ENCODE measurements at places on chromosomes 12 and 14. TPM values are rescaled to one million over a fixed set of nuclear protein-coding genes. Genes with fewer than 3 reads are reported as not detected.

The KCNK10 gene
- total RNA-seq: under 0.01 TPM

The EMP1 gene
- total RNA-seq: 11.6 TPM

The DNAJC22 gene
- total RNA-seq: not detected

The ZNF84 gene
- 22.9 TPM for total RNA-seq

The METTL1 gene
- total RNA-seq: 8.5 TPM

The CFAP73 gene
- total RNA-seq: not detected

The TARBP2 gene
- 27.3 TPM for total RNA-seq

The SDSL gene
- total RNA-seq: 9.6 TPM

The PELI2 gene
- total RNA-seq: 1.0 TPM

Data from nasal cavity respiratory epithelium epithelial cell of viscerocranial mucosa (primary cell).